Kasumi-1 (cell line): ENCODE measurements at places on chromosomes 1 and 21.

DNA sequence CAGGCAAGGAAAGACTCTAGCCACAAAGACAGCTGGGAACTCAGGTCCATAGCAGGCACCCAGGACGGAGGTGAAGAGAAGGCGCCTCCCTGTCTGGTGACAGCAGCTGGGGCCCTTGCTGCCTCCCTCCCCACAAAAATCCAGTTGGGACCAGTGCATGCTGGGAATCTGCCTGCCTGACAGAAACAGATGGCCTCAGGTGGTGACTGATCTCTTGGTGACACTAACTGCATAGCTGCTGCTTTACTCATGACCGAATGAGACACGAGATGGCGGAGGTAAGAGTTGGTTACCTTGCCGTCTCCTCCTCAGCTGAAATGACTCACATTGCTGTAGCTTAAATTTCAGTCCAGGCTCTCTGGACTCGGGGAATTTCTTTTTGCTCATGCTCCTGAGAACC lies 130.3 kb downstream of the FGGY start:
- no peak for DNase-seq

DNA sequence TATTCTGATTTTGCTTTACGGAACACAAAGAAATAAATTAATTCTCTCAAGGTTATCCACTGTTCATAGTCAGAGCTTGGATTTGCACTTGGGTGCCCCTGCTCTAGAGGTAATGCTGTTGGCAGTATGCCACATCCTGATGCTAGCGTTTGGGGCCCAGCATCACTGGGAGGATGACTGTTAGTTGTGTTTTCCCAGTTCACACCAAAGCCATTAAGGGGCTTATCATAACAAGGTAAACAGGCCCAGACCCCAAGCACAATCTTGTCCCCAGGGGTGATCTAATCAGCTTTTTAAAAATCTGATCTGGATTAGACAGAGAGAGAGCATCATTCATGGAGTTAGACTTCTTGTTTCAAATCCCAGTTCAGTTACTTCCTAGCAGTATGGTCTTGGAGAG lies 60.2 kb upstream of the PBX1 start:
- no peak for DNase-seq

GRCh38 chr1:193143285-193143684 lies 21.5 kb downstream of the CDC73 start:
- DNase-seq = peak; percentile 7

- DNase-seq = no peak
Observed at GRCh38 chr1:245060684-245061374, 94.0 kb upstream of the KIF26B start.

DNA sequence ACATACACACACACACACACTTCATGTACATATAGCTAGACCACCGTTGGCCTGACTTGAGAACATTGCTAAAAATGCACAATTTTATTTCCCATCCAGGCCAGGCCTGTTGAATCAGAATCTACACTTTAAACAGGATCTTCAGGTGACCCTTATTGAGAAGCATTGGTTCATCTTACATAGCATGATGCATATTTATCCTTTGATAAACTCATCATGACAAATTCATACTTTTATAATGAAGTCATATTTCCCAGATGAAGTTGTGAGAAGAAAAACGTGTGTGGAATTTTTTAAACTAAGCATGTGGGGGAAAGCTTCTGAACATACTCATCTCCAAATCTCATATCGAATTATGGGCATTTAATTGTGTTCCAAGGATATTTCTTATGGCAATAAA lies 877.7 kb downstream of the MRPL39 start:
- no peak for DNase-seq

DNA sequence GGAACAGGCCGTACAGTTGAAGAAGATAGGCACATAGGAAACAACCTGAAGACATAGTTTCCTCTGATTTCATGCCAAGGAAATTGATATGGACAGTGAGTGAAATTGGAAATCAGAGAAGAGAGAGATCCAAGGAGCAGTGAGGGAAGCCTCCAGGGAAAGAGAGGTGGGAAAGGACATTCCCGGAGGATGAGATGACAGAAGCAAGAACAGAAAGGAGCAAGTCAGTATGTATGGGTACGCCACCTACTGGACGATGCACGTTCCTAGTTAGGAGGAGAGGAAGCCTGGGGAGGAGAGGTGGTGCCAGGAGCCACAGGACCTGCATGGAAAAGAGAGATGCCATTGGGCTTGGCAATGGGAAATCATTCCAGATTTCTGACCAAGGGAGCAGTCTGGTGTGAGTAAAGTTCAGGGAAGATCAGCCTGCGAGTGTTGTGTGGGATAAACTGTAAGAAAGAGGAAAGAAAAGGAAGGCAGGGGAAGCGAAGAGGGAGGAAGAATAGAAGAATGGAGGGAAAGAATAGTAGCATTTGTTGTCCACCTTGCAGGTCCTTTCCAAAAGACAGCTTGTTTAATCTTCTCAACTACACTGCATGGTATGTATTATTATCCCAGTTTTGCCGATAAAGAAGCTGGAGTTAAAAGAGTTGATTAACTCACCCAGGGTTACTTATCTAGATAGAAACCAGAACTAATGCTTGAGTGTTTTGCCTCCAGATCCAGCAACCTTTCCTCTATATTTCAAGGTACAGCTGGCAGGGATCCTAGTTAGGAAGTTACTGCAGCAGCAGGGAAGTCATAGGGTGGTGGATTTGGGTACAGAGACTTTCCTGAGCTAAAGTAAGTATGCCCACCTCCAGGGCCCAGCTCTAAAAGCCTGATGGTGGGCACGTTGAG lies 27.4 kb downstream of the C1orf116 start:
- peak; percentile 53 for DNase-seq
